ENCODE measurements at places on chromosomes 12 and 14.

- DNase-seq, result no peak
Observed at GRCh38 chr14:99035712-99036610, 236.0 kb downstream of the BCL11B start.

GRCh38 chr14:105912641-105913180 is 386.3 kb downstream of the TMEM121 start:
- DNase-seq, result no peak

DNA sequence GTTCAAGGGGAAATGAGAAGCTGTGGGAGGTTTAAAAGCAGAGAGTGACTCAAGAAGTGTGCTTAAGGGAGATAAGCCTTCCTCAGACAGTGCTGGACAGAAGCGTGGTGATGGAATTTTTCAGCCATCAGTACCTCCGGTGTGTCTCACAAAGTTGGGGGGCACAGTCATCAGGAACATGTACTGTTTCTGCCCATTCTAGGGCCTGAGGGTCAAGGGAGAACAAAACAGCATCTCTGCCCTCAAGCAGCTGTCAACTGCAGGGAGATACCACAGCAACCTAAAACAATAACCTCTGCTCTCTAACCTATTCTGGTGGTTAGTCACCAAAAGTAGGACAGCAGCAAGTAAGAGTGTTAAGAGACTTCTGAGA is 2.0 kb upstream of the STON2 start:
- DNase-seq, result no peak

GRCh38 chr12:92943482-92944250 is 14.6 kb upstream of the EEA1 start:
- DNase-seq, result no peak

- DNase-seq, result no peak
Observed at GRCh38 chr14:89256283-89256682, 160.8 kb downstream of the FOXN3 start.

- DNase-seq, result peak; percentile 64
Observed at GRCh38 chr12:98397323-98398105, 117.9 kb upstream of the TMPO start.

DNA sequence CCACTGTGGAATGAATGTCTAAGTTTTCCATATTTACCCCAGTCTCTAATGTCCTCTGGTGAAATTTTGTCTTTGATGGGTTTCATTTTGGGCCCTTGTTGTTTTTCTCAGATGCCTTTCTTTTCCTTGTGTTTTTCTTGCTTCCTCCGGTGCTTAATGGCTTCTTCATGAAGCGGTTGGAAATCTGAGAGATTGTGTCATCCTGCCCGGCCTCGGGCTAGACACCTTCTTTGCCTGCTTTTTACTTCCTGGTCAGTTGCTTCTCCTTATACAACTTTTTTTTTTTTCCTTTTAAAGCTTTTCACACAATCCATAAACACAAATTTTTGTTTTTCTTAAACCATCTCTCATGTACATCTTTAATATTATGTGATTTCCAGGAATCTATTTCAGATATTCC is 7.1 kb downstream of the ETV6 start:
- no peak for DNase-seq

GRCh38 chr12:84492351-84492883 is 420.2 kb downstream of the SLC6A15 start:
- no peak for DNase-seq

DNA sequence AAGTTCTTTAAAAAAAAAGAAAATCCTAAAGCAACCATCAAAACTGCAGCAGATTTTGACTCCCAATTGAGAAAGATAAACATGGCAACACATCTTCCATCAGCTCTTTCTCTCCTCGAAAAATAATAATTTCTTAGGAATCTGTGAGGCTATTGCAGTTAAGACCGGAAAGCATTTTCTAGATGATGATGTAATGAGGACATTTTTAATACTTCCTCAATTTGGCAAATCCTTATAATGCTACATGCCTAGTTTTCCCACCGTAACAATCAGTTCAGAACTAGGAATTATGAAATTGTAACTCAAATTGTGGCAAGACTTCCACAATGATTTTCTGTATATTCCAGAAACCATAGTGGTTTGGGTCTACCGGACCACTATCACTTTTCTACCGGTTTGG is 180.9 kb upstream of the PDE3A start:
- DNase-seq, result no peak

DNA sequence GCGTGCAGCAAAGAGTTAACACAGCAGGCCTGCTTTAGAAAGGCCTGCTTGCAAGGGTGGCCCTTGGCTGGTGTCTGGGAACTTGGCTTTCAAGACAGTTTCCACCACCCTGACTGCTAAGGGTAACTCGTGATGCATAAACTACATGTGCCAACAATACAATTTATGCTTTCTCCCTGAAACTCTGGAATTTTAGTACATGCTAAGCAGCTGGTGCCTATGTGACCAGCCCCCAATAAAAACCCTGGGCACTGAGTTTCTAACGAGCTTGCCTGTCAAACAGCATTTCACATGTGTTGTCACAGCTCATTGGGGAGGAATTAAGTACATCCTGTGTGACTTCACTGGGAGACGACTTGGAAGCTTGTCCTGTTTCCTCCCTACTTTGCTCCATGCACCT is 133.1 kb downstream of the SLC5A8 start:
- DNase-seq, result no peak

GRCh38 chr14:102026934-102027333 is 59.9 kb downstream of the HSP90AA1 start:
- DNase-seq, result no peak

- peak; percentile 73 for DNase-seq
Observed at GRCh38 chr14:69574263-69574953, at the start of gene CCDC177. CCDC177 (minus strand) TSS chr14:69574871; CDS start chr14:69573622, 1,249 bp downstream.

DNA sequence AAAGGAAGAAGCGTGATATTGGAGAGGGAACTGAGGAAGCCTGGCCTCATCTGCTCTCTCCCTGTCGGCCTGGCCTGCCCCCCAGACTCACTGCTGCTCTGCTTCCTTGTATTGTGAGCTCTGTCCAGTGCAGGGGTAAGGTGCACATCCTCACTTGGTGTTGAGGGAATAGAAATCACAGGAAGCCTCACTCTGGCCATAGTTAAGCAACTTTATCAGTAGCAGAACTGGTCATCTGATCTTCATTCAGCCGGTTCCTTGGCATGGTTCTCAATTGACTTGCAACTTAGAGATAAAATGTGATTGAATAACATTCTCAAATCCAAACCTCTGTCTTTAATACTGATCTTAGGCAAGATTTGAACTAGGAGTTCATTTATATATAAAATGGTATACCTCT is 11.5 kb upstream of the CCDC175 start:
- no peak for DNase-seq

GRCh38 chr12:15532364-15532977 is 210.2 kb downstream of the PTPRO start:
- no peak for DNase-seq

GRCh38 chr14:101103321-101103901 is 199.9 kb upstream of the RTL1 start:
- DNase-seq, result no peak

GRCh38 chr14:104794631-104794992 is 936 bp downstream of the AKT1 start:
- no peak for DNase-seq

- DNase-seq, result no peak
Observed at GRCh38 chr14:88212691-88213090, 110.4 kb downstream of the KCNK10 start.

GRCh38 chr12:54417712-54418440 is 1.2 kb downstream of the ITGA5 start:
- no peak for DNase-seq

Data from stimulated activated CD8-positive, alpha-beta memory T cell treated with anti-CD3 and anti-CD28 coated beads, Interleukin-2, amount 100 ng/mL, for 48 hours (primary cell).